NB4 (cell line): ENCODE measurements at places on chromosomes 3 and 15.
A peak's percentile ranks its signal among the peaks of the same experiment; 100 is the strongest.

- no peak for DNase-seq
Observed at GRCh38 chr3:61947456-61947855, 386.1 kb downstream of the PTPRG start.

- DNase-seq = no peak
Observed at GRCh38 chr3:141184430-141184829, 47.2 kb upstream of the PXYLP1 start.

- peak; percentile 7 for DNase-seq
Observed at GRCh38 chr3:139794469-139795265, 116.9 kb upstream of the NMNAT3 start.

GRCh38 chr15:100216182-100216581 is 125.6 kb downstream of the ADAMTS17 start:
- no peak for DNase-seq

DNA sequence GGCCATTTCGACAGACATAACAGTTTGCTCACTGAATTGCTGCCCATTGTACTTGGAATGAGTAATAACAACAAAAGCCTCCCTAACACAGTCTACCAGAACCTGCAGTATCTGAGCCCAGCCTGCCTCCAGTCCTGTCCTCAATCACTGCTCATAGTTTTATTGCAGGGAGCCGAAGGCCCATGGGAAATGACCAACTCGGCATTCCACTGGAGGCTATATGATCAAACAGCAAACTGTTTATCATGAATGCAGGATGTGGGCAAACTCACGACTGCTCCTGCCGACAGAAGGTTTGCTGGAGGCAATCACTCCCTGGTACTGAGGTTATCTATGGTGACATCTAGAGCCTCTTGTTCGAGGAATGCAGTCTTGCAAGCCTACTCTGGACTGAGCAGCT is 46.3 kb downstream of the LSM3 start:
- no peak for DNase-seq

DNA sequence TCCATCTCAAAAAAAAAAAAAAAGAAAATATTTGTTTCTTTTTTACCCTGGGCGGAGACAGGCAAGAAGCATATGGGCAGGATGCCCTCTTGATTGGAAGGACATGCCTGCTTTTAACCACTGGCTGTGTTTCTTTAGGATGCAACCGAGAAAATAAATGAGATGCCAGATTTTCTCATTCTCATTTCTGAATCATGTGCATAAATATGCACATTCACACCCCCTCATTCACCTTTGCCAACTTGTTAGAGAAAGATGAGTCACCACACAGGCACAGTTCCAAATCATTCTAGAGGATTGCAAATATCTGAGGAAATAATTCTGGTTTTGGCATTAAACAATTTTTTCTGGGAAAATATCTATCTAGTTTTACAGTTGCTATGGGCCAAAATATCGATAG is 3.3 kb downstream of the LIPH start:
- no peak for DNase-seq

DNA sequence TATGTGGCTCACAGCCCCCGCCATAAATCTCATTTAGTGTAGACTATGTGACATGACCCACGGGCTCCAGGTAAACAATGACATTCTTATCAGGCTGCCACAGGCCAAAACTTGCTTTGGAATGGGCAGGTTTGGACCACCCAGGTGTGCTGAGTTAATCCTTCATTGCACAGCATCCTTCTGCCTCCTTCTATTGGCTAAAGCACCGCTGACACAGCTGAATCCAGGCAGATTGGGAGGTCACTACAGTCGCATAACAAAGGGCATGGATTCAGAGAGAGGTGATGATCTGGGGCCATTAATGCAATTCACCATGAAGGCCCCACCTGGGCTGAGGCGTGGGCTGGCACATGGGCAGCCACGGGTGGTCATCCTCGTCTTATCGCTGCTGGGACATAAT is 47.8 kb upstream of the GALNT15 start:
- no peak for DNase-seq

- no peak for DNase-seq
Observed at GRCh38 chr3:172161133-172161789, 121.9 kb downstream of the FNDC3B start.

- no peak for DNase-seq
Observed at GRCh38 chr3:115165701-115166100, 18.6 kb upstream of the ZBTB20 start.

- DNase-seq = no peak
Observed at GRCh38 chr15:38612159-38612863, 47.7 kb upstream of the RASGRP1 start.

DNA sequence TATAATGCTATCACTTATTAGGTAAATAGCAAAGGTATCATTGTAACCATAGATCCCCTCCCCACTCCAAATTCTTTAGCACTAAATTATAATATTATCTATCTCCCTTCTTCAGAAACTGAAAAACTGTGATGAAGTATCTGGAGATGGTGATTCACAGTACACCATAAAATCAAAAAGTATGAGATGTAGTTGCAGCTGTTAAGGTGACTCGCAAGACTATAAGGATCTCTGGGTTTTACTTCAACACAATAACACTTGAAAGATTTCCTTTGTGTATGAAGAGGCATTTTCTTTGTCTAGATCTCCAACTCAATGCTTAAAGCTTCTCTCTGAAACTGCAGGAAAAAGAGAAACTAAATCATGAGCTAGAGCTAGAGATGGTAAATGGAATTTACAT is 46.9 kb downstream of the IFT57 start:
- no peak for DNase-seq

GRCh38 chr3:131835906-131836305 is 198.9 kb downstream of the CPNE4 start:
- no peak for DNase-seq

DNA sequence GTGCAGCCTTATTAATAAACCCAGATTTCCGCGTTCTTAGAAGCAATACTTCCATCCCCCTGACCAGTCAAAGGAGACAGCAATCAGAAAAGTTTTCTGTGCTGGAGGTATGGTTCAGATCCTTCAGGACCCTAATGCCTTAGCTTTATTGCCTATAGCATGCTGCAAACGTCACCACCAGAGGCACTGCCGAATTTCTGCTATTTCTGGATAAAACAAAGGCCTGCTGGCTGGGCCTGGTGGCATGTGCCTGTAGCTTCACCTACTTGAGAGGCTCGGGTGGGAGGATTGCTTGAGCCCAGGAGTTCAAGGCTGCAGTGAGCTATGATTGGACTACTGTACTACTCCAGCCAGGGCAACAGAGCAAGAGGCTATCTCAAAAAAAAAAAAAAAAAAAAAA is 407.2 kb downstream of the FOXP1 start:
- DNase-seq = no peak

GRCh38 chr15:47998619-47999019 is 122.2 kb upstream of the SLC24A5 start:
- DNase-seq = peak; percentile 4

DNA sequence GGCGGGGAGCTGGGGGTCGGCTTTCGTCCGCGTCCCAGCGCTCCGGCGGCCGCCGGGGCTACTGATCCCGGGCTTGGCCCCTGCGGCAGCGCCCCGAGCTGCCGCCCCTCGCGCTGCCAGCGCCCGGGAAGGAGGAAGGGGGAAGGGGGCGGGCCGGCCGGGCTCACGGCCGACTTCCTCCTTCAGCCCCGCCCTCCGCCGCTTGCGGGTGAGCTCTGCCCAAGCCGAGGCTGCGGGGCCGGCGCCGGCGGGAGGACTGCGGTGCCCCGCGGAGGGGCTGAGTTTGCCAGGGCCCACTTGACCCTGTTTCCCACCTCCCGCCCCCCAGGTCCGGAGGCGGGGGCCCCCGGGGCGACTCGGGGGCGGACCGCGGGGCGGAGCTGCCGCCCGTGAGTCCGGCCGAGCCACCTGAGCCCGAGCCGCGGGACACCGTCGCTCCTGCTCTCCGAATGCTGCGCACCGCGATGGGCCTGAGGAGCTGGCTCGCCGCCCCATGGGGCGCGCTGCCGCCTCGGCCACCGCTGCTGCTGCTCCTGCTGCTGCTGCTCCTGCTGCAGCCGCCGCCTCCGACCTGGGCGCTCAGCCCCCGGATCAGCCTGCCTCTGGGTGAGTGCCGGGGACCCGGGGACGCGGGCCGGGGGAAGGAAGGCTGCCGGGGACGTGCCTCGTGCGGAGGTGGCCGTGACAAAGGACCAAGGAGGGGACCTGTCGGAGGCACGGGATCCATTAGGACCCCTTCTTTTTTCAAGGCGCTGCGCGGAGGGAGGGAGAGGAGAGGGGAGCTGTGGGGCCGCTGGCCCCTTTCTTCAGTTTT is at the start of gene SEMA4B:
Gene SEMA4B, plus strand, starts transcription at position 201 of the 814 bp plus-strand sequence. Its CDS starts 249 bp downstream, at position 450.
- DNase-seq = peak; percentile 87

DNA sequence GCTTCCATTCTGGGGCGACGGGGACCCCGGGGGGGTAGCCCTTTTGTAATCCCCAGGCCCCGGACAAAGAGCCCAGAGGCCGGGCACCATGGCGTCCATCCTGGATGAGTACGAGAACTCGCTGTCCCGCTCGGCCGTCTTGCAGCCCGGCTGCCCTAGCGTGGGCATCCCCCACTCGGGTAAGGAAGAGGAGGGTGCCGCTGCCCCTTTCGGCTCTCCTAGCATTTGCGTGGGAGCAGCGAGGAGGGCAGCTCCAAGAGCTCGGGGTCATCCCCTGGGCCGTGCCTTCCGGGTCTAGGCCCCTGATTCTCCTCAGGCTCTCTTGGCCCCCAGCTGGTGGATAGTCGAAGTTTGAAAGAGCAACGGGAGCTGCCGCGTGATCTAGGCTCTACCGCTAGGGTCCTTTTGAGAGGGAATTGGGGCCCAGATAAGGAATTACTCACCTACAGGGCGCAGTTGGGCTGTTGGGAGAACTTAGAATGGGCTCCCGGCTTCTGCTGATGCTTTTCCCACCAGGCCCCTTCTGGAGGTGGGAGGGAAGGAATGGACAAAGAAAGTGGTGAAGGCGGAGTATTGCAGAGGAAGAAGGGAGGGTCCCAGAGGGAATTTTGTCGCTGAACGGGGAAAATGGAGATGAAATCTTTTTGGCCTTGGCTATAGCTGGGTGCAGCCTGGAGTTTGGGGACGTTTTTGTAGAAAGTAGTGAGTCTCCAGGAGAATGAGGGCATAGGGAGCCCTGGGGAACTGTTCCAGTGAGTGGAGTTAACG is 615 bp downstream of the VPS18 start:
- DNase-seq = peak; percentile 87

- DNase-seq = no peak
Observed at GRCh38 chr15:83372434-83372891, 74.7 kb upstream of the SH3GL3 start.

- no peak for DNase-seq
Observed at GRCh38 chr15:81485806-81486205, 111.8 kb upstream of the TMC3 start.

- no peak for DNase-seq
Observed at GRCh38 chr3:25573386-25574171, 91.1 kb downstream of the TOP2B start.

GRCh38 chr3:134249296-134249841 is 1.3 kb downstream of the RYK start:
- DNase-seq = no peak

GRCh38 chr15:67834581-67835296 is 5.1 kb downstream of the RNU6-1 start:
- DNase-seq = no peak

DNA sequence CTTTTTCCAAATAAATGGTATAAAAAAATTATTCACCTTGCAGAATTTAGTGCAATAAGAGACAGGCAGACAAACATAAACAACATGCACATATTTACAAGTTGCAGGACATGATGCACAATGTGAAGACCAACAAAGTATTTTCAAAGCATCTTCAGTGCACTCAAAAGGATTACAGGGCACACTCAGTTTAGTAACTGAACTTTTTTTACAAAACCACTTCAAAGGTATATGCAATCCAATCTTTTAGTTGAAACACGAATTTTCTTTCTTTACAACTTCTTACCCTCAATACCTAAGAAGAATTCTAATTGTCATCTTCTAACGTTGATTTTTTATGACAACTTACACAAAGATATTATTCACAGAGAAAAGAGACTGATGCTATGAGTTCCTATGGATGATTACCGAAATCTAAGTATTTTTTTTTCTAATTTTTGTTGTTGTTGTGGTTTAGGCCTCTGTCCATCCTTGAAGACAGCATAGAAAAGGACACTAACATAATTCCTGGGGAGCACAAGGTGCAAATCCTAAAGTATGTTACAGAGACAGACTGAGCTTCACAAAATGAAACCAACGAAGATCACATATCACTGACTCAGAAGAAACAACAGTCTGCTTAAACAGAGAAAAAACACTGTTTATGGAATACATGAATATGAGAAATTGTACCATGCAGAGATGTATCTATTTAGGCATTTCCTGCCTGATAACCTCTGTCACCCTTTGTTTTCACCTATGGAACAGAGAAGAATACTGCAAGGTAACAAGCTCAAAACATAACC is 50.3 kb downstream of the ZMAT3 start:
- DNase-seq = no peak

- DNase-seq = no peak
Observed at GRCh38 chr3:194579091-194579606, 54.1 kb downstream of the TMEM44 start.

DNA sequence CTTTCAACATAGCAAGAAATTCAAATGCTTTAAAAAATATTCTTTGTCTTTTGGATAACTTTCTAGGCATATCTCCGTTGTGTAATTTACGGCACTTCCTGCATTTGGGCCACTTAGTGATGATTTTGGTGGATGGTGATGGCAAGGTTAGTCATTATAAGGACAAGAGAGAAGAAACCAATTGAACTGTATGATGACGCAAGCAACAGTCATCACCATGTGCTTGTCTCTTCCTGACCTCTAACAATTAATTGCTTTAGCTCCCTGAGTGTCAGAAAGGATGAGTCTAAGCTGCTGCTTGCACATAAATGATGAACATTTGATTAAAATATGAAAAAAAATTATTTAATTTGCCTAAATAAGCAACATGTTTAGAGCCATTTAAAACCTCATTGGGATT is 11.3 kb upstream of the P2RY12 start:
- DNase-seq = peak; percentile 83

GRCh38 chr15:71435552-71435951 is 320.3 kb downstream of the THSD4 start:
- no peak for DNase-seq

DNA sequence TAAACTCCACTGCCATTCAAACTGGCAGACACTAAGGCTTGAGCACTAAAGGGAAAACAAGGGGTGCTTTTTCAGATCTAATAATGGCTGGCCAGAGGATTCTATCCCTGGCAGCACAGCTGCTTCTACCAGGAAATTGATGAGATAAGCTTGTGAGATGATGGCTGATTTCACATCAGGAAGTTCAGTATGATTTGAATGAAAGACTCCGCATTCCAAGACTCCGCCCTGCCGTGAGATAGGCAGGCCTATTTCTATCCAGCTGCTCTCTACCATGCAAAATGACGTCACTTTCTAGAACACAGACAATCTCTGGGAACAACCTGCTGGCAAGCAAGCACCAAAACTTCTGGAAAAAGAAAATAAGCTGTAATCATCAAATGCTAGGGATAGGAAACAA is 171.8 kb downstream of the WDR76 start:
- DNase-seq = no peak

GRCh38 chr3:73709712-73710111 is 85.0 kb upstream of the PDZRN3 start:
- no peak for DNase-seq

- DNase-seq = no peak
Observed at GRCh38 chr3:155741603-155742002, 3.3 kb downstream of the PLCH1 start.

GRCh38 chr3:188707381-188708288 is 464.1 kb upstream of the TPRG1 start:
- no peak for DNase-seq

GRCh38 chr3:53888232-53888631 is 3.4 kb downstream of the SELENOK start:
- no peak for DNase-seq
